Renal cortex interstitium (tissue), 15 donors: ENCODE measurements at places on chromosomes 16 and 17.

DNA sequence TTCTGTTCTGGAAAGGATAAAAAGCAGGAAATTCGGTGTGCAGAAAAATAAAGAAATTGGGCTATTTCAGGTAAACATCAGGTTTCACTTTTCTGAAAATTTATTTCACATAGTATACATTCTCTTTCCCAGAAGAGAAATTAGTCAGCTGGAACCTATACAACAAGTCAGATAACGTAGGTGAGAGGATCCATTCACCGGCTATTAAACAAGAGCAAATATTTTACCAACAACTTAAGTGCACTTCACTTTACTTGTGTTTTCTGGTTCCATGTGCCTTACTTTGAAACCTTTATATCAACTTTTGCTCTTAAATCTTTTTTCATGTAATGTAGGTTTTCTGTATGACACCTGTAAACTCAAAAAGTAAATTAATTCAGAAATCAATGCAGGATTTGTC lies 839.7 kb downstream of the CDH11 start:
- no peak for DNase-seq

DNA sequence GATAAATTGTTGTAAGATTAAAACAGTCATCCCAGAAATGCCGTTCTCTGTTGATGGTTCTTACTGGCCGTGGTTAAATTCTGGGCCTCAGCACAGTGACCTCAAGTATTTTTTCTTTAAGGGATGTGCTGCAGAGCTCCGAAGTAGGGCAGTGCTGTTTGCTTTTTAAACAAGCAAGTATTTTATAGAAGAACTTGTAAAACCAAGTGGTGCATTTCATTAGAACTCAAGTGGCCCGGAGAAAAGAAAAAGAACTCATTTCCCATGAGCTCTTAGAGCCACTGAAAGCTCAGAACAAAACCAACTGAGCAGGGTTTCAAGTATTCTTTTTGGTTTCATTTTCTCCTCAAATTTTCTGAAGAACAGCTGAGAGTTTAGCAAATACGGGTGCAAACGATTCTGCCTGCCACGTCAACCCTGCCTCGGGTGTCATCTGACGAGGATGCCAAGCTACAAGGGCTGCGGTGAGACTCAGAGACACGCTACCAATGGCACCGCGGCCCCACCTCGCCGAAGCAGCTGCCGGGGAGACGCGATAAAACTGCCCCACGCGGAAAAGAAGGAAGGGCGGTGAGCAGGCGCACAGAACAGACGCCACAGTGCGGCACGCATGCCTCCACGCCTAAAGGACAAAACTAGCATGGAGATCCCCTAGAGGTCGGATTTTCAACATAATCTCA lies 6.3 kb downstream of the LMF1 start:
- no peak for DNase-seq

GRCh38 chr16:19479302-19479721 lies 42.6 kb downstream of the GDE1 start:
- DNase-seq, result no peak

DNA sequence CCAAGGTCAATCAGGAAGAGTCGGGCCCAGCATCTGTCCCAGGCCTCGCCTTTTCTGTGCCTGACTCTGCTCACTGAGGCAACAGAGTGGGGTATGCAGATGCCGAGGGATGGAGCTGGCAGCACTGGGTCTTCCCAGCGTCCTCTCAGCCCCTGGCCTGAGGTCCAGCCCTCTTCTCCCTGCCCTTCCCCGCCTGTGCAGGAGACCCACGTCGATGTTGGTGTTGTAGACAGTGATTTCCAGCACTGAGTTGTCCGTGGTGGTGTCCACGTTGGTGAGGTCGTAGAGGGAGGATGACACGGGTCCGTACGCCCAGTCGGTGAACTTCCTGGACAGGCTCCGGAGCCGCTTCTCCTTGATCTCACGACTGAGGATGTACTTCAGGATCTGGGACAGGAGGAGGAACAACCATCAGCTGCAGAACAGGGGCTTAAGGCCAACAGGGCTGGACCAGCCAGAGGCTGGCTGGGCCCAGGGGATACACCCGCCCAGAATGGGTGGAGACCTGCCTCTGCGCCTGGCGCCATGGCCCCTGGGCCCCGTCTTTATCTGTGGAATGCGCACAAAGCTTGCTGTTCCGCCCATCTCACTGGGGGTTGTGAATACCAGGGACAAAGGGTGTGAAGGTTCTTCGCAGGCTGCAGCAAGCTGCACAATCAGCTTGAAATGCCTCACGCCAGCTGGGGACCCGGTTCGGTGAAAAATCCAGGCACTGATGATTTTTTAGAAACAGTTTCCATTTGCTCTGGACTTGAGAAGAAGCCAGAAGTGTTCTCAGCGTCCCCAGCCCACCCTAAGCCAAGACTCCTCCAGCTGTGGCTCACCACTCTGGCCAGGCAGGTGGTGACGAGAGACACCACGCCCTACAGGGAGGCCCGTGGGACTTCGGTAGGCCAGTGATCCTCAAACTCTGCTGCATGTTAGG lies 27.5 kb downstream of the TRPV3 start:
- no peak for DNase-seq

DNA sequence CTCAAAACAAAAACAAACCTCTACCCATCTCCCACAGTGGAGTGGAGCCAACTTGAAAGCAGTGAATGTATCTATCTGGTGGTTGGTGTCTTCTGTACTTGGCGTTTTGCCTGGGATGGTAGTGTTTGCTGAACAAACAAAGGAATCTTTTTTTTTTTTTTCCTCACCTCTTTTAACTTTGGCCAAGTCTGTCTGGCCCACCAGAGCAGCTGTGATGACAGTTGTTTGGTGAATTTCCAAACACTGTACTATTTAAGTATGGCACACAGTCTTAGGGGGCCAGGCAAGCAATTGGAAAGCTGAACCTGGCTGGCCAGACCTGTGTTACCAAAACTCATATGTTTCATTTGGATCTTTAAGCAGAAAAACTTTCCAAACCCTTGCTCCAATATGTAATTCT lies 101.8 kb upstream of the CDH13 start:
- no peak for DNase-seq

DNA sequence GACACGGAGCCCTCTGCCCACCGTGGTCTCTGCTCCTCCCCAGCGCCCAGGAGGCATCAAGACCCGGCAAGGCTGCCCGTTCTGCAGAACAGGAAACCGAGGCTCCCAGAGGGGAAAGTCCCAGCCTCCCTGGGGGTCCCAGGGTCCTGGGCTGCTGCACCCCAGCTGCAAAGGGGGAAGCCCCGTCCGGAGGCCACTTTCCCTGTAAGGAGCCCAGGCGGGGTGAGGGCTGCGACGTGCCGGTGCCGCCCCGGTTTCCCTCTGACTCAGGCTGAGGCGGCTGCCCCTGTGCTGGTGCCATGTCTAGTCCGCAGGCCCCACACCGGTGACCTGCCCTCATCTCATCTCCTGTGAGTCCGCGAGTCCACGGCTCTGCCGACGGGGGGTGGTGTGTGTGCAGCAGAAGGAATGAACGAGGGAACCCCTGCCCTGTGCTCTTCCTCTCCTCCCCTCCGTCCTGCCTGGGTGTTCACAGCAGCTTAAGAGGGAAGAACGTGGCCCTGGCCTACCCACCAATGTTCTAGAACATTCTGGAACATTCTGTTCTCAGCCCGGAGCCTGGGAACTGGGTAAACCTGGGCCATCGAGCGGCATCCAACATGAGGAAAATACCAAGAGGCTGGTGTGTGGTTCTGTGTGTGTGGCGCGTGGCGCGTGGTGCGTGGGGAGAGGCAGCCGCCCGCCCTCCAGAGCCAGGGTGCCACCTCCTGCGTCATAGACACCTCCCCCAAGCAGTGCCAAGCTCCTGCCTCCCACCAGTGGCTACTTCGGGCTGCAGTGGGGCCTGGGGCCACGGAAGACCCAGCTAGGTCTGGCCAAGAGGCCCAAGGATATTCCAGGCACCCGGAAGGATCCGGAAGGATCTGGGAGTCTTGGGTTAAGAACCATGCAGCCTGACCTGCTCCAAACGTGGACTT lies 7.0 kb upstream of the CBFA2T3 start:
- DNase-seq, result no peak

- no peak for DNase-seq
Measured at GRCh38 chr16:11004351-11004750, 60.0 kb downstream of the CLEC16A start.

- DNase-seq, result no peak
Measured at GRCh38 chr17:34305606-34306005, 13.6 kb upstream of the CCL8 start.

- no peak for DNase-seq
Measured at GRCh38 chr17:40452216-40452787, 9.1 kb downstream of the IGFBP4 start.

GRCh38 chr16:65988024-65988595 lies 378.4 kb upstream of the CDH5 start:
- DNase-seq, result peak; percentile 34

DNA sequence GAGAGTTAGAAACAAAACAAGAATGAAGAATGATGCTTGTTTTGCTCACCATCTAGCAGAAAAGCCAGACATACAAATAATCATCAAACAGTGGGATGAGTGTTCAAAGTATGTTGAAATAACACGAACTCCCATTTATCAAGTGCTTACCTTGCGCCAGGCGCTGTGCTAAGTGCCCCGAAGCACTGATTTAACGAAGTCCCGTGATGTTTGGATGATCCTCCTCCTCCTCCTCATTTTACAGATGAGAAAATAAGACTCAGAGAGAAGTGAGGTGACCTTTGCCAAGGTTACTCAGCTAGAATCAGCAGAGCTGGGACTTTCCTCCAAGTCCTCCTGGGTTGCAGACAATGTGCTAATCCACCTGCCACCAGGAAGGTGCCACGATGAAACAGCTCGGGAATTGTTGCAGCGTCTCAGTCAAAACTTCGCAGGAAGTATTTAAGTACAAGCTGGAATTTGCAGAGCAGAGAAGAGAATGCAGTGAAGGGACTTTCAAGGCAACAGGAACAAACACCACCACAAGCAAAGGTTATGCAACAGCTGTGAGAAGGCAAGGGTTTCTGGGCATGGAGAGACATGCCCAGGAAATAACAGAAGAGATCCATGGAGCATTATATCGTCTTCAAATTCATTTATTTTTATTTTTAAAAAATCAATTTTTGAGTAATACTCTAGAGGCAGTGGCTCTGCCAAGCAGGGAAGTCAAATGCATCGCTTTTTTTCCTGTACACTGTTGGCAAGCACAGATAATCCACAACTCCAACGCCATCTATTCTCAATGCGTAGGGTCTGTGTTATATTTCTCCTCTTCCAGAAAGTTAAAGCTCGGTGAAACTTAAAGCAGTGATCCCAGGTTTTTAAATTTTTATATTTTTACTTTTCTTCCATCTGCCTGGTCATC lies 11.1 kb downstream of the PRCD start:
- no peak for DNase-seq

- DNase-seq, result no peak
Measured at GRCh38 chr16:7304958-7305357, 27.7 kb upstream of the RBFOX1 start.

DNA sequence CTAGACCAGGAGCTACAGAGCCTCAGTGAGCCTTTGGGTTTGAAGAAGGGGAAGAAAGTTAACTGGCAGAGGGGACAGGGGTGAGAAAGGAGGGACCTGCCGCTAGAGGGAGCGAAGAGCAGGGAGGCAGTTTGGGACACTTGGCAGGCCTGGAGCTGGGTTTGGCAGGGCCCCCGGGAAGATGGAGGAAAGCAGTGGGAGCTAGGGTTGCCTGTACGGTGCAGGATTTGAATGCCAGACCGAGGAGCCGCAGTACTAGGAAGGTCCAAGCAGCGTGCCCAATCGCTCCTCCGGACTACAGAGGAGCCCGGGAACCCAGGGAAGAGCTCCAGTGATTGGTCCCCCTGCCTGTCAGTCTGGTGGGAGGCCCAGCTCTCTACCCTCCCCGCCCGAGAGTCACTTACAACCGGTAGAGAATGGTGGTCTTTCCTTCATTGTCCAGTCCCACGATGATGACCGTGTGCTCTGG lies 1.3 kb downstream of the ARL5C start:
- peak; percentile 86 for DNase-seq

GRCh38 chr16:8519179-8519578 lies 71.1 kb downstream of the TMEM114 start:
- DNase-seq, result no peak

DNA sequence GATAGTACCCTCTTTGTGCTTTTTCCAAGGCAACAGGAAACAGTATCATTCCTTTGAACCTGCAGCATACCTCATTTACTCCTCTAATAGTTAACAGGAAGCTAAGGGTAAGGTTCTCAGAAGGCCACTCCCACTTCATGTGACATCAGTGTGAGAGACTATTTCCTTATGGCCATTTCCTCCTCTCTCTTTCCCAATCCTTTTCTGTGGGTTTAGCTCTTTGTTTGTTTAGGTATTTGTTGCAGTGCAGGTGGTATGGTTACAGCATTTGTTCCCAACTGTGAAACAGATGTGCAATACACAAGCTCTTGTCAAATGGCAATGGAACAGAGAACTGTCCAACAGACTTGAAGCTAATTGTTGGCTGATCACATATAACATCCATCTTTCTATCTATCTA lies 14.7 kb downstream of the TMC5 start:
- DNase-seq, result no peak

GRCh38 chr16:2473446-2473926 lies 1.4 kb upstream of the TBC1D24 start:
- no peak for DNase-seq

DNA sequence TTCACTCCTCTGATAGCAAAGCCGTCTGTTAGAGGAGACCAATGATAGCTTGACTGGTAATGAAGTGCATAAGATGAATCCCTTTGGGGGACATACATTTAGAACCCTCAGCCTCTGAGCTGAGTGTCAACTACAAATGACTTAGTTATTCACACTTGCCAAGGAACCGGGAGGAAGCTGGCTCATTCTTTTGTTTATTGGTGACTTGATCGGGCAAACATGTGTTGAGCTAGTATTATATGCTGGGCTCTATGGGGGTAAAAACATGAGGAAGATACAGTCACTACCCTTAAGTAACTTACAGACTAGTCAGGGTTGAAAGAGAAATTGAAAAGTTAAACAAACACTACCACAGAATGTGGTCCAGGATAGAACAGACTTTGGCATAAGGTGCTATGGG lies 3.0 kb downstream of the CCL16 start:
- no peak for DNase-seq

GRCh38 chr17:10059684-10060211 lies 138.7 kb downstream of the GAS7 start:
- no peak for DNase-seq

GRCh38 chr17:2146132-2146871 lies 91.4 kb downstream of the HIC1 start:
- no peak for DNase-seq

DNA sequence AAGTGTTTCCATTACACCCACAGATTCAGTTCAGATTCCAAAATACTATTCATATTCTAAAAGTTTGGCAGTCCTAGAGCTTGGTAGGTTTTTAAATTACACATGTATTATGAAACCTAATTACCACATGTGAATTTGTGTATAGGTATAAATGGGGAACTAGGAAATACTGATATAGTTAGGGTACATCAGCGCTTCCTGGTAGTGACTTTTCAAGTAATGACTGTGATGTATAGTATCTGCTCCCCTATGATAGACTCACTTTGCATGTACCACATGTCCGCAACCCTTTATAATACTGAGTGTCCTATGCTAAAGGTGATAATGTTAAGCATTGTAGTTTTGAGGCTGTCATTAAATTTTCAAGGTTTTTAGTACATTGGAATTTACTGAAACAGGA lies 22.9 kb downstream of the CDK12 start:
- DNase-seq, result no peak

- no peak for DNase-seq
Measured at GRCh38 chr16:11252482-11252931, 3.5 kb downstream of the SOCS1 start.
